ENCODE measurements at places on chromosomes 7 and 10.

DNA sequence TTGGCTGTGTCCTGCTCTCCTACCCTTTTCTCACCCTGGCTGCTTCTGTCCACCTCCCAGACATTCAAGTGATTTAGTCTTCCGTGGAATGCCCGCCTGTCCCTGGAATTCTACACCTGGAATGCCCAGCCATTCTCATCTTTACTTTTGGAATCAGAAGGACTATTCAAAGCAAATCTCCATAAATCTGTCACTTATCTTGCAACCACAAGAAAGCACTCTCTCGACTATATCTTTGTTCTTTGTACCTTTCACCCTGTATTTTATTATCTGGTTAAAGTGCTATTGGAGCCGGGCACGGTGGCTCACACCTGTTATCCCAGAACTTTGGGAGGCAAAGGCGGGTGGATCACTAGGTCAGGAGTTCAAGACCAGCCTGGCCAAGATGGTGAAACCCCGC is 79.3 kb upstream of the KMT2E start:
- no peak for DNase-seq

DNA sequence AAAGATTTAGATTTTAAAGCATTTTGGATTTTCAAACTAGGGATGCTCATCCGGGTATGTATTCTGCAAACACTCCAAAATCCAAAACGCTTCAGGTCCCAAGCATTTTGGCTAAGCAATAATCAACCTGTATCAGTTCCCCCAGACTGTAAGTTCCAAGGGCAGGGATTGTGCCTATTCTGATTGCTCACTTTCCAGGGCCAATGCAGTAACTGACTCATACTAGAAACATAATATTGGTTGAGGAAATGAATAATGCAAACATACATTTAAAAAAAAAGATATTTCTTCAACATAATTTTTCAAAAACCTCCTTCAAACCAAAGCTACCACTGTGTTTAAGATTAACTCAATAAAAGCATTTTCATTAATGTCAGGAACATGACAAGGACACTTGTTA is 69.5 kb downstream of the HIBADH start:
- no peak for DNase-seq

GRCh38 chr7:39700165-39700564 is 76.8 kb downstream of the RALA start:
- no peak for DNase-seq

GRCh38 chr7:127899411-127899810 is 131.8 kb downstream of the LRRC4 start:
- peak; percentile 84 for DNase-seq

GRCh38 chr10:5981529-5981928 is 4.2 kb upstream of the IL15RA start:
- no peak for DNase-seq

DNA sequence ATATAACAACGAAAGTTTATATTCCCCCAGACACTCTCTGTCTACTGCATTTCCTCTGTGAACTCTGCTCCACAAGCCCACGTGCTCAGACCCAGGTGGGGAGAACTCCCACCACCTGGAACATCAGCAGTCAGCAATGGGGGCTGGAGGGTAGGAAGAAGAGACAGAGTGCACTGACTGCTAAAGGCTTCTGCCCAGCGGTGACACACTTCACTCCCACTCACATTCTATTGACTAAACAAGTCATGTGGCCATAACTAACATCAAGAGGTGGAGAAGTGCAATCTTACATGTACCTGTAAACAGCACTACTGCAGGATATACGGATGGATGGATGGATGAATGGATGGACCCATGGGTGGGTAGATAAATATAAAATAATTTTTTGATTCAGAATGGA is 122.2 kb downstream of the MPP7 start:
- DNase-seq, result peak; percentile 8

DNA sequence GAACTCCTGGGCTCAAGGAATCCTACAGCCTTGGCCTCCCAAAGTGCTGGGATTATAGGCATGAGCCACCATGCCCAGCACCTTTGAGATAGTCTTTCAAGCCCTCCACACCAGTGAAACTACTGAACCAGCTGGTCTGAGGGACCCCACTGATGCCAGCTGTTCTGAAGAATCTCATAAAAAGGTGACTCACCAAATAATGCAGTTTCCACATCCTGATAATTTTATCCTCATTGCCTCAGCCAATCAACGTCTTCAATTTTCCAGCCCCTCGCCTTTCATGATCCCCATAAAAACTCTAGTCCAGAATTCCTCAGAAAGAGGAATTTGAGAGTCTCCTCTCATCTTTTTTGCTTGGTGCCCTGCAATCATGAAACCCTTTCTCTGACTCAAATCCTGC is 1691.6 kb upstream of the LRRTM3 start:
- no peak for DNase-seq

GRCh38 chr10:3802526-3803265 is 17.7 kb upstream of the KLF6 start:
- DNase-seq, result no peak

DNA sequence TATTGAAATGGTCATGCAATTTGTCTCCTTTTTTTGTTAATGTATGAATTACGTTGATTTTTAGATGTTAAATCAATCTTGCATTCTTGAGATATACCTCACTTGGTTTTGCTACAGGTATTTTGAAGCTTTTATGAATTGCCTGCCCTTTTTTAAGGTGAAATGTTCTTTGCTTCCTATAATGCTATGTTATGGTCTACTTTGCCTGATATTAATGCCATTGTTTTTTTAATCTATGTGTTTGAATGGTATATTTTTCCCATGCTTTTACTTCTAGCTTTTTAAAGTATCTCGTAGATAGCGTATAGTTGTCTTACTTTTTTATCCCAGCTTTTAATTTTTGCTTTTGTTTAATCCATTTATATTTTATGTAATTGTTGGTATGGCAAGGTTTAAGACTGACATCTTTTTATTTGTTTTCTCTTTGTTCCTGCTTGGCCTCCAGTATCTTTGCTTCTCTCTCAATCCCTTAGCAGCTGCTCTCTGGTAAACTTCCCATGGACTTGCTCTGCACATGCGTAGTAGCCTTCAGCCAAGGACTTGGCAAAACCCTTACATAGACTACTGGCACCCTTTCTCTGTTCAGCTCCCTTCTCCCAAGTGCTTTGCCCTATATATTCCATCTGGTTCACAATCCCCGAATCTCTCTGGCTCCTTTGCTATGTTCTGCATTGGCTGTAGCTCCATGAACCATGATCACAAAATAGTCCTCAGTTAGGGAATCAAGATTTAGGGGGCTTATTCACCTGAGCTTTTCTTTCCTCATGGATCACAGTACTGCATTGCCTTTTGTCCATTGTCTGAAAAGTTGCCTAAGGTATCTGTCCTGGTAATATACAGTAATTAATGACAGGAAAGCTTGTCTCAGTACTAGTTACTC is 8.4 kb downstream of the TRIM24 start:
- no peak for DNase-seq

GRCh38 chr10:7436490-7437100 is 25.8 kb upstream of the SFMBT2 start:
- peak; percentile 60 for DNase-seq

DNA sequence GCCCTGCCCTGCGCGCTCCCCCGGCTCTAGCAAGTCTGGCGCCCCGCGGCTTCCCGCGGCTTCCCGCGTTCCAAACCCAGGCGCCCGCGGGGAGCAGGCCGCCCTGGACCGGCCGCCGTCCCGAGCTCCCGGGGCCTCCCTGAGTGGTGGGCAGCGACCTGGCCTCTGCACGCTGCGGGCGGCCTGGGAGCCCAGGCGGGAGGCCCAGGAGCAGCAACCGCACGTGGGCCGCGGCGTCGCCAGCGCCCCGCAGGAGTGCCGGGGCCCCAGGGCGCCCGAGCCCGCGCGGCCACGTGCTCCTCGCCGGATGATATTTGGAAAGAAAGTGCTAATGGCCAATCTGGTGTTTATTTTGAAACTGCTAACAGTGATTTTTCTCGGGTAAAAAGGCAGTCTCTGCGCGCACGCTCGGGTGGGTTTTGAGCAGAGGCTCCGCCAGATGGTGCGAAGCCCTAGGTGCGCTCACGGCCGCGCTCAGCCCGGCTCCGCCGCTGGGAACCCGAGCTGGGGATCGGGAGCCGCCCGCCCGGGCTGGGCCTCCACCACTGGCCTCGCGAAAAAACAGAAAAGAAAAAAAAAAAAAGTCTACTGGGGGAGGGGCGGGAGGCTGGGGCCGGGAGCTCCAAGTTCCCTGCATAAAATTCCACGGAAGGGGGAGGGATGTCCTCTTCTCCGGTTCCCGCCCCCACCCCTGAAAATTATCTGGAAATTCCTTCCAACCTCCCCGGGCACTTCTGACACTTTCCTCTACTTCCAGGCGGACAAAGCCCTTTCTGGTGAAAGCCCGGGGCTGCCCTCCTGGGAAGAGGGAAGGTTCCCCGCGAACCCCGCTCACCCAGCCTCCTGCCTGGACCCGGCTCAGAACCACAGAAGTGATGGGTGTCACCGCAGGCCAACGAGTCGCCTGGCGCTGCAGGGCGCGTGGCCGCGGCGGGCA is 4.3 kb downstream of the EBF3 start:
- DNase-seq, result no peak

DNA sequence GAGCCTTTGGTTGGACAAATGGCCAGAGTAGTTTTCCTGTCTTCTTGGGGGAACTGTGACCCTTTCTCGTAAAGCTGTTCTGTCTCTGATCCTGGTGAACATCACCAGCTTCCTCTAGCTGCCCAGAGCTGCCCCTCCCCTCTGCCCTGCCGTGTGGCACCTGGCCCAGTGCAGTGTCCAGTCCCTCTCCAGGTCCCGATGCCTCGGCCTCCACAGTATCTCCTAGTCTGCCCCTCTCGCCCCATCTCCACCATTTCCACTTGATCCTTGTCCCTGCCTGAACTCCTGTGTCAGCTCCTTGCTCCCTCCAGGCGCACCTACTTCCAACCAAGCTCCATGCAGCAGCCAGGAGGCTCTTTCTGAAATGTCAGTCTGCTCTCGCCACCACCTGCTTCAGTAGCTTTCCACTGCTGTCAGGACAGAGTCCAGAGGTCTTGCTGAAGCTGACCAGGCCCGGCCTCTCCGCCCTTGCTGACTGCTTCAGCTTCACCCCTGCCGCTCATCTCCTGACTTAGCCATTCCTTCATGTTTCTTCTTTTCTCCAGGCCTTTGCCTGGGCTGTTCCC is 133.6 kb downstream of the GRK5 start:
- no peak for DNase-seq

DNA sequence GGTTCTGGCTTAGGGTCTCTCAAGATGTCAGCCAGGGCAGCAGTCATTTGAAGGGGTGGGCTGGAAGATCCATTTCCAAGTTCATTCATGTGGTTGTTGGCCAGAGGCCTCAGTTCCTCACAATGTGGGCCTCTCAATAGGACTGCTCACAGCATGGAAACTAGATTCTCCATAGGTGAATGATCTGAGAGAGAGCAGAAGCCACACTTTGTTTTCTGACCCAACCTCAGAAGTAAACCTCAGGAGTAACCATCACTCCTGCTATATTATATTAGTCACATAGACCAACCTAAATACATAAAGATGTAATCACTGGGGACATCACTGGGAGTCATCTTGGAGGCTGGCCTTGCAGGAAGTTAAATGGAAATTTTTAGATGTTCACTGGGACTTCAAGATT is 42.2 kb downstream of the GBF1 start:
- no peak for DNase-seq
